ENCODE measurements at places on chromosomes 7 and 10.

- DNase-seq: no peak
Measured at GRCh38 chr7:36742911-36743775, 18.8 kb upstream of the AOAH start.

- no peak for DNase-seq
Measured at GRCh38 chr10:78494179-78494578, 460.5 kb downstream of the RPS24 start.

DNA sequence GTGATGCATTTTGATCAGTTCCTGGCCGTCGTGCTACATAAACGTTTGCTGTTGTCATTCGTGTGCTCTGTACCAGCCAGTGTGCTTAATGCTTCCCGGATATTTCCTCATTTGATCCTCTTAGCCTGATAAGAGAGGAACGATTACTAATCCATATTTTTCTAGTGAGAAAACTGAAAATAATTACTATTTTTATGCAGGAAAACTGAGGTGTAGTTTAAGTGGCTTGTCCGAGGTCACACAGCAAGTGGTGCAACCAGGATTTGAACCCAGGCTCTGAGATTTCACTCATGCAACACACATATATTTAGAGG is 650 bp upstream of the SORBS1 start:
- no peak for DNase-seq

DNA sequence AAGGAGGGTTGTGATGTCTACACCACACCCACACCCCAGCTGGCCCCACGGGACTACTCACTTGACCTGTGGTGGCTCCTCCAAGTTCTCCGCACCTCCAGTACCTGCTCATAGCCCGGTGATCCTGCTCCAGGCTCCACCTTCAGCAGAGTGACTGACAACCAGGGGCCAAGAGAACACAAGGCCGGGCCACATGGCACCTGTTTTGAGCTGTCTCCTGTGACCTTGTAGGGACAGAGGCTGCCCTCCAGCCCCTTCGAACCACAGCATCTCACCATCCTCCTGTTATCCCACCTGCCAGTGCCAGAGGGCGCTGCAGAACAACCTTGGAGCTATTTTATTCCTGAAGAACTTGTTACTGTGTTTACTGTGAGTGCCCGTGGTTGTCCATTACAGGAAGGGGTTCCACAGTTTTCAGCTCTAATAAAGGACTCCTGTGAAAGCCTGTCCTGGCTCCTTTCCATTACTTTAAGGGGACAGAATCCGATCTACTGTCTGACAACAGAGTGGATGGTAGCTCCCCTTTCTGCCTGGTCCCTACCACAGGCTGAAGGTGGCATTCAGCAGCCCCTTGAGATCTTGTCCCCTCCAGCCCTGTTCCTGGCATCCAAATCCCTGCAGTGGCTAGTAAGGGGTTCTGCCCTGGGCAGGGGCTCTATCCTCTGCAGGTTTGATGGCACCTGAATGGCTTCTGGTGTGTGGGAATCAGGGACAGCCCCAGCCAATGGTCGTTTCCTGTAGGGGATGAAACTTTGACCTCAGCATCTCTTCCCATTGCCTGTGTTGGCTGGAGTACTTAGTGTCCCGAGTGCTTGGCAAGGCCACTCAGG is 50.8 kb downstream of the C10orf120 start:
- no peak for DNase-seq

DNA sequence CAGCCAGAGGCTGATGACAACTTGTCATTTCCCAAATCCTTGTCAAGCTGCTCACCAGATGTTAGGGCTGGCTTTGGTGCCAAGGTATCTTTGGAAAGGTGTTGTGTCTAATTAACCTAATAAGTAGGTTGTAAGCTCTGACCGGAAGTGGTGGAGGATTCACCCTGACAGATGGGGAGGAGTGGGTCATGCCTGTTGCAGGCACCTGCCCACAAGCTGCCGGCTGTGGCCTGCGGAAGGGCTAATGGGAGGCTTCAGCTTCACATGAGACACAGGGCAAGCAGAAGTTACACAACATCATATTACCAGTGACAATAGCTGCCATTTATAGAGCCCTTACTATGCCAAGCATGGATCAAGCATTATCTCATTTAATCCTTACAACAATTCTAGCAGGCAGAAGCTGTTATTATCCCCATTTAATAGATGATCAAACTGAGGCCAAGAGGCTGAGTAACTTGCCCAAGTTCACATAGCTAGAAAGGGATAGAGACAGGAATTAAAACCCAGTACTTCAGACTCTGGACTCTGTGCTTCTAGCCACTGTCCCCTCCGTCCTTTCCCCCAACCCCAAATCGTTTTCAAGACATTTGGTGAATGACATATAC is 63.1 kb upstream of the DUSP5 start:
- DNase-seq: no peak

- DNase-seq: no peak
Measured at GRCh38 chr10:124829447-124830115, 28.0 kb downstream of the ABRAXAS2 start.

GRCh38 chr7:55285665-55286064 is 79.5 kb upstream of the LANCL2 start:
- no peak for DNase-seq

DNA sequence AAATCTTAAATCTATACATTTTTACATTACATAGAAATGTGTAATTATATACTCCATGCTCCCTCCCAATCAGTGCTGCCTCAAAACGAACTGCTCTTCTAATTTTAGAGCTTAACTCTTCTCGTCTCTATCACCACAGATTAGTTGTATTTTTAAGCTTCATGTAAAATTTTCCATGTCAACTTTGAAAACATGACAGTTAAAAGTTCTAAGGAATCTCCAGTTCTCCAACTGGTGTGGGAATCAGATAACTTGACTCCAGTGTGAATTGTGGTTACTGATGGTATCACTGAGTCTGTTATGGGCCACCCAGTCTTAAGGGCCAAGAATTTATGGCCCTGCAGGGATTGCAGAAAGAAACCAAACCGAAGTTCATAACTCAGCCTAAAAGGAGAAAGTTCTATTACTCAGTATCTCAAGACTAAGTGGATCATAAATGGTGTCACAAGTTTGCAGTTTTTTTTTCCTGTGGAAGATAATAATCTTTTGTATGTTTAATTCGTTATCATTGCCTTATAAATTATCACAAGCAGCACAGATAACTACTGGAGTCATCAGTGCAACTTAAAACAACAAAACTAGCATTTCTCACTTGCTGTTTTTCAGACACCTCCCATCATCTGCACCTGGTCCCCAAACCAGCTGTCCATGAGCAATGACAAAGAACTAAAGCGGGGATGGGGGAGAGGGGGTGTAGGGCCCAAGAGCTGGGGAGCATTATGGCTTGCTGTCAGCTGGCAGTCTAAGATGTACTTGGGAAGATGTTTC is 31.5 kb upstream of the KMT2E start:
- DNase-seq: no peak

- no peak for DNase-seq
Measured at GRCh38 chr10:132270256-132270655, 37.5 kb downstream of the STK32C start.

DNA sequence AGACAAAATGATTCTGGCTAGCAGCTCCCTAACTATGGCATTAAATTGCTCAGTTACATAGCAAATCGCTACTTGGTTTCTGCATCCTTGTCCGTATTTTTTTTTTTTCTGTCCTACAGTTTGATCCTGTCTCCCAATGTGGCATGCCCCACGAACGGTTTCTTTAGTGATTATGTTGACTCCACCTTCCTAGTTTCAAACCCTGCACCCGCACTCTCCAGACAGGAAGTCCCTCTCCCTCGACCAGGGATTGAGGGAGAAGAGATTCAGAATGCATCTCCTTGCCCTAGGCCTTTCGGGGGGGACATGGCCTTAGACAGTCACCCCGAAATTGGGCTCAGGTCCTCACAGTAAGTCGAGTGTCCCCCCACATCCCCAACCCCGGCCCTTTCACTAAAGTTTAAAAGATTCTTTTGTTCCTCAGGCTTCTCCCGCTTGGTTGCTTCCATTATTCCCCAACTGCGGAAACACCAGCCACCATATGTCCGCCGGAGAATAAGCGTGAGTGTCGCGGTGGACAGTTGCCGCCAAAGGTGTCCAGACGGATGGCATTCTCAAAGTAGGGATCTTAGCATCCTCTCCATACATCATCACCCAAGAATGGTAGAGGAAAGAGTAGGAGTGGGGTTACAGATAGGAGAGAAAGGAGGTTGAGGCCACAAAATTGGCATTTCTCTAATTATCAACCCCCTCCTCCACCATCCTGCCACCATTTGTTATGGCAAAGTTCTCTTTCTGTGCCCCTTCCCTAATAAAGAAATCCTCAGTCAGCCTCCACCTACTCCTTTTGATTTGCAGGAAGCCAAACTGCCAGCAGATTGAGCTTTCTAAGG is 7.3 kb downstream of the EVX1 start:
- no peak for DNase-seq

GRCh38 chr7:113289140-113289740 is 170.9 kb upstream of the SMIM30 start:
- no peak for DNase-seq

DNA sequence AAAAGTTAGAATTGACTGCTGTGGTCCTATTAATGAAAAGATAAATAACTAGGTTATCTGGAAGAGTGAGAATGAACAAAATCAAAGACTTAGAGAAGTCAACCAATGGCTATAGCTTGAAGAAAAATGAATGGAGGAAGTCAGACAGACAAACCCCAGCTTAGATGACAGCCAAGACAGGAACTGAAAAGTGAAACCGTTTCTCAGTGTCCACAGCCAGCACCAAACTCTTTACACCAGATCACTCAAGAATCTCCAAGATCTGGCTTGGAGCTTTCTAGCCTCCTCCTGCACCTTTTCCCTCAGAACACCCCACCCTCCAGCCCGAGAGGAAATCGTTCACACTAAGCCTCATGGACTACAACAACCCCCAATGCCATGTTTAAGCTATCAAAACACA is 167.0 kb downstream of the SFMBT2 start:
- DNase-seq: no peak

DNA sequence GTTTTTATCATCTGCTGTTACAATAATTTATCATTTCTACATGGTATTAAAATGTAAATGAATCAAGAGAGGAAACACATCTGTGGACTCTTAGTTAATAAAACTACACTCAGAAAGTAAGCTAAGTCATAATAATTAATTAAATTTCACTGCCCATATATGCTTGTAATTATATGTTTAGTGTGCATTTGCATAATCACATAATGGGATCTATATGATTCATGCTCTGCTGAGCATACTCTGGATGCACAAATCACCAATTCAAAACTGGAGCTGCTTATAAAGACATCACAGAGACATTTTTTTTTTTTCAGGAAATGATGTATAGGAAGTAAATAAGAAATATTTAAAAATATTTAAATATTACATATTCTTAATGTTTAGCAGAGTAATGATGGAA is 151.6 kb upstream of the STEAP4 start:
- no peak for DNase-seq

- DNase-seq: no peak
Measured at GRCh38 chr7:151063212-151063561, 3.8 kb downstream of the SLC4A2 start.

GRCh38 chr10:11595395-11595692 is 16.1 kb downstream of the USP6NL start:
- no peak for DNase-seq

- DNase-seq: no peak
Measured at GRCh38 chr7:150962290-150962552, 15.9 kb downstream of the KCNH2 start.

GRCh38 chr7:21371360-21371759 is 56.5 kb upstream of the SP4 start:
- no peak for DNase-seq

- DNase-seq: no peak
Measured at GRCh38 chr10:50824782-50825181, 60.6 kb downstream of the A1CF start.

DNA sequence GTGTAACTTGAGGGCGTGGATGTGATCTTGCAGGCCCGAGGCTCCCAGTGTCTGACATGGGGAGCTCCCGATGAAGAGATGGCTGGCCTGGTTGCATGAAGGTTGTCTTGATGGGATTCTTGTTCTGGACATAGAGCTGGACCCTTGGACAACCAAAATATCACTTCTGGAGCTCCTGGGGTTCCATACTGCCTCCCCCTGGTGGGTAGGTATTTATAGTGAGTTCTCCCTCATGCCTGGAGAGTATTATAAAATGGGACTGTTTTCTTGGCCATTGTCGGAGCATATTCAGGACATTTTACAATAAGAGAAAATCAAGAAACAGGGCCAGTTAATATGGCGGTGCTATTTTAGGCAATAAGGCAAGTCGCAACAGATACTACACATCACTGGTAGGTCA is 32.6 kb upstream of the GIMAP8 start:
- no peak for DNase-seq

DNA sequence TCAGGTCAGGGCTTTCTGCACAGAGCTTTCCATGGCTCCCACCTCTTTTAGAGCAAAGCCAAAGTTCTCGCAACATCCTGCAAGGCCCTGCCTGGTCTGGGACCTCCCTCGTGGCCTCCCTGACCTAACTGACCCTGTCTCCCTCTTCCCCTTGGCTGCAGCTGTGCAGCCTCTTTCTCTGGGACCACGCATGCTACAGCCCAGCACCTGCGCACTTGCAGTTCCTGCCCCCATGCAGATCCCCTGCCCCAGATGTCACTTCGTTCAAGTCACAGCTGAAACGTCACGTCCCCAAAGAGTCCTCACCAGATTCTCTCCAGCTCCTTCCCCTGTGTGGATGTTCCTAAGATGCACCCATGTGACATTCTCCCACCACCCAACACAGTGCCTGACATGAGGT is 61.2 kb upstream of the ZNF716 start:
- no peak for DNase-seq

GRCh38 chr7:94540428-94540827 is 30.8 kb downstream of the CASD1 start:
- DNase-seq: no peak

DNA sequence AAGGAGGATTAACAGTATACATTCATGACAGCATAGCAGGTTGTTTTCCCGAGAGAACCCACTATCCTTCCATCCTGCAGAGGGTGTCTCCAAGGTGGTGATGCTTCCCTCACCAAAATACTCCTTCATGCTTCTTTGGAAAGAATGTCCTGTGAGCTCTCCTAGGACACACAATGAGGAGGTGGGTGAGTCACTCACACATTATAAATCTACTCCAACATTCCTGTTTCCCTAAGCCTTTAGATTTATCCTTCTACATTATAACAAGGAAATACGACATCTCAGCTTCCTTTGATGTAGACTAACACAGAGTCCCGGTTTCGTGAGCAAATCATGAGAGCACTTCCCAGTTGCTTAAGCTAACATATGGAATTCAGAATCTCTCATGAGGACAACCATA is 689.7 kb upstream of the CELF2 start:
- DNase-seq: no peak

DNA sequence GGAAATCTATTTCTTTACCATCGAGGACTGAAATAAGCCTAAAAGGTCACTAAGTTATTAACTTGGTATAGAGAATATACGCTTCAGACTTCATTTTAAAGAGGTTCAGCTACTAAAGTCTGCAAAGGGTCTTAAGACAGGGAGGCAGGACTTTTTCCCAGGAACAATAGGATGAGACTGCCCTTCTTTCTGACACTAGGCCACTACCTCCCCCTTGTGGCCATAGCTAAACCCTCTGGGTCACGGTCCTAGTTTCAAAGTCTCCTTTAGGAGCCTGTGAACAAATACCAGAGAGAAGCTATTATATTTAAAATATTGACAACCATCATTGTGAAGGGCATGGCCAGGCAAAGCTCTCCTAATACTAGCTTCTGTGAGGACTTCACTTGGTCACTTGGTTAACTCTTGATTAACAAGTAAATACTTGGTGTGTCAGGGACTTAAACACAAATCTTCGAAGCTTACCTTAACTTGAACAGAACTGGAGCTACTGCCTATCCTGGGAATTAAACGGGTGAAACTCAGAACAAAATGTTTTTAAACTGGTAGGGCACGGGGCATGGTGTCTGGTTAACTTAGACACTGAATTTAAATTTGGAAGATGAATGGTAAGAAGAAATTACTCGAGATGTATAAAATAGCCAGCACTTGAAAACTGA is 75.6 kb downstream of the CCDC6 start:
- DNase-seq: no peak

Measured in activated gamma-delta T cell treated with Interleukin-2 at 50 U/mL for 16 hours (primary cell).